SW480 (cell line): ENCODE measurements at places on chromosomes 13 and 19.
A peak's percentile ranks its signal among the peaks of the same experiment; 100 is the strongest.

GRCh38 chr19:28437390-28438346 is 775.3 kb downstream of the UQCRFS1 start:
- no peak for DNase-seq

GRCh38 chr19:14566712-14567077 is 5.2 kb downstream of the NDUFB7 start:
- no peak for DNase-seq

- DNase-seq = no peak
These were observed 155.0 kb upstream of the SOX1 start for GRCh38 chr13:111911754-111912452.

DNA sequence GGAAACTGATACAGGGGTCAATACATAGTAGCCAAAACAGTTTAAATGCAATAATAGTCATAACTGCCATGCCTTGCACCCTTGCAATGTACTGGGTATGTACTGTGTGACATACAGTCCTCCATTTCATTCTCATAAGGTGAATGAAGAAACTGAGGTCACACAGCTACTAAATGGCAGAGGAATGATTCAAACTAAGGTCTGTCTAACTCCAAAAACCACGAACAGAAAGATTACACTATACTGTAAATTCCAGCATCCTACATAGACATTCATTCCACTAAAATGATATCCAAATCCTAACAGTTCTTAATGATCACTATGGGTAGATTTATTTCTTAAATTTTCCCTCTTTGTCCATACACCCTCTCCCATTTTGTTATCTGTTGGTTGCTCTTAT is 238.1 kb upstream of the SERP2 start:
- DNase-seq = no peak

GRCh38 chr13:111328574-111329410 is 8.3 kb downstream of the TEX29 start:
- no peak for DNase-seq

DNA sequence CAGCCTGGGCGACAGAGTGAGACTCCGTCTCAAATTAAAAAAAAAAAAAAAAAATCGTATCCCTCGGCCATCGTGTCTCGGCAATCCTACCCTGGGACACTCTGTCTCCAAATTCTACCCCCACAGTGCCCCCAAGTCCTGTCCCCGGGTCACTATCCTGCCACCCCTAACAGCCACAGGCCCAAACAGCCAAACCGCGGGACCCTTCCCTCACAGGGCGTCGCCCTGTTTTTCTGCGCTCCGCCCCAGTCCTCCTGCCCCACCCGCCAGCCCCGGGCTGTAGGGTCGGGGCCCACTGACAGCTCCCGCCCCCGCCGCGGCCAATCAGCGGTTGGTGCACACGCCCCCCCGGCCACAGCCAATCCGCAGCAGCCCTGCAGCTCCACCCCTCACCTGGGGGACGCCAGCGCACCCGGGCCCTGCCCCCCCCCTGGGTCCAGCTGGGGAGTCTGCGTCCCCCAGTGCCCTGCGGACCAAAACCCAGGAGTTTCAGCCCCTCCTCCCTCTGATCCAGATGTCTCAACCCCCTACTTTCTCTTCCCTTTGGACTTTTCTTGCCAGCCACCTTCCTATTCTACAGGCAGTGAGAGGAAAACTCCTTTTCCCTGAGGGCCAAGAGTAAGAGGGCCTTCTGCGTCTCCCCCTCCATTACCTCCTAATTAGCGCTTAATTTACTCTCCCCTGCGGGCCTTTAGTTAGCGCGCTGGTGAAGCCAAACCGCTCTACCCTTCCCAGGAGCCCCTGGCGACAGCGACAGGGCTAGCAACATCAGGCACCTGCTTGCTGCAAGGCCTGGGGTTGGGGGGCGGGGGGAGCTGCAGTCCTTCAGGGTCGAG is 1.5 kb upstream of the BCAT2 start:
- peak; percentile 72 for DNase-seq

DNA sequence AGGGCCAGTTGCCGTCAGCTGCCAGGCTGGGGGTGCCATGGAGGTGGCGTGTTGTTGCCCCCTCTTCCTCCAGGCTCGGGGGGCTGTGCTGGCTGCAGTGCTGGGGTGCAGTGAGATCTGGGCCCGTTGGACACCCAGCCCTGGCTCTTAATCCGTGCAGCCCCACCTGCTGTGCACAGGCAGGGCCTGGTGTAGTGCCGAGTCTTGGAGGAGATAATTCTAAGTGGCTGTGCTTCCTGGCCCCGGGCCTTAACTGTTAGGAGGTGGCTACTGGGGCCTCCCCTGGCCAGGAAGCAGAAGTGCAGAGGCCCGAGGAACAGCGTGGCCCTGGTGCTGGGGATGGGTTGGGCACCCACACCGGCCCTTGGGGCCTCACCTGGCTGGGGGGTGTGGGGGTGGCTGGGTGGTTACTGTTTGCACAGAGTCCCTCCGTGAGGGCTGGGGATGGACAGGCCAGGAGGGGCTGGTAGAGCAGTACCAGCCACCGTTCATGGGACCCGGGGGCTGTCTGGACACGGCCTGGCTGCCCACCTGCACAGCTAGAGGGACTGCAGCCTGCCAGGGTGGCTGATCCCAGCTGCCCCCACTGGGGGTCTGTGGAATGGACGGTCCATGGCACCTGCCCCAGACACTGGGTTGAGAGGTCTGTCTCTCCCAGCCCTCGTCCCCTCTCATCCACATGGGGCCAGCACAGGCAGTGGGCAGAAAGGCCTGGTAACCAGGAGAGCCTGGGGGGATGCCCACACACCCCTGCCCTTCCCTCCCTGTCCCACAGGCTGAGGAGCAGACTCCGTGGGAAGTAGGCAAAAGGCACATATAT is 3.3 kb downstream of the GPX4 start:
- no peak for DNase-seq

DNA sequence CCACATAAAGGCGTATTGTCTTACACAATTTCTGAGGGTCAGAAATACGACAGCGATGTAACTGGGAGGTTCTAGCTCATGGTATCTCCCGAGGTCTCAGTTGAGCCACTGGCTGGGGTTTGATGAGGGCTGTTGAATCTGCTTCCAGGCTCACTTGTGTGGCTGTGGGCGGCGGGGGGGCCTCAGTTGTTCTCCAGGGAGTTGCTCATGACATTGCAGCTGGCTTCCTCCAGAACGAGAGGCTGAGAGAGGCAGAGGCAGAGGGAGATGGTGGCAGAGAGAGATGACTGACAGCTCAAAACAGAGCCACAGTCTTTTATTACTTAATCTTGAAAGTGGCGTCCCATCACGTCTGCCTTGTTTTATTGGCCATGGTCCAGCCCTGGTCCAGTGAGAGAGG is 6.2 kb upstream of the NLRP5 start:
- no peak for DNase-seq

- DNase-seq = no peak
These were observed 360.9 kb downstream of the SLITRK5 start for GRCh38 chr13:88031980-88032559.

DNA sequence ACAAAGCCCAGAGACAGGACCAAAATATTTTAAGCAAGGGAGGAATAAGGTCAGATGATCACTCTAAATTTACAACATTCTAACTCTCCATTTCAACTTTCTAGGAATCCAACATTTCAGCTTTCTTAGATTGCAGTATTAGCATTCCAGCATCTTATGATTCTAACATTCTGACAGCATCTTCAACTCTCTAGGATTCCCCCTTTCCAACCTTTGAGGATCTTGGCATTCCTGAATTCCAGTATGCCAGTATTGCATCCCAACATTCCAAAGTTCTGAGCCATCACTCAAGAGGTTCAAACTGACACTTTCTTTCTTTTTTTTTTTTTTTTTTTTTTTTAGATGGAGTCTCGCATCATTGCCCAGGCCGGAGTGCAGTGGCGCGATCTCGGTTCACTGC is 13.8 kb downstream of the TGFB1 start:
- DNase-seq = no peak

DNA sequence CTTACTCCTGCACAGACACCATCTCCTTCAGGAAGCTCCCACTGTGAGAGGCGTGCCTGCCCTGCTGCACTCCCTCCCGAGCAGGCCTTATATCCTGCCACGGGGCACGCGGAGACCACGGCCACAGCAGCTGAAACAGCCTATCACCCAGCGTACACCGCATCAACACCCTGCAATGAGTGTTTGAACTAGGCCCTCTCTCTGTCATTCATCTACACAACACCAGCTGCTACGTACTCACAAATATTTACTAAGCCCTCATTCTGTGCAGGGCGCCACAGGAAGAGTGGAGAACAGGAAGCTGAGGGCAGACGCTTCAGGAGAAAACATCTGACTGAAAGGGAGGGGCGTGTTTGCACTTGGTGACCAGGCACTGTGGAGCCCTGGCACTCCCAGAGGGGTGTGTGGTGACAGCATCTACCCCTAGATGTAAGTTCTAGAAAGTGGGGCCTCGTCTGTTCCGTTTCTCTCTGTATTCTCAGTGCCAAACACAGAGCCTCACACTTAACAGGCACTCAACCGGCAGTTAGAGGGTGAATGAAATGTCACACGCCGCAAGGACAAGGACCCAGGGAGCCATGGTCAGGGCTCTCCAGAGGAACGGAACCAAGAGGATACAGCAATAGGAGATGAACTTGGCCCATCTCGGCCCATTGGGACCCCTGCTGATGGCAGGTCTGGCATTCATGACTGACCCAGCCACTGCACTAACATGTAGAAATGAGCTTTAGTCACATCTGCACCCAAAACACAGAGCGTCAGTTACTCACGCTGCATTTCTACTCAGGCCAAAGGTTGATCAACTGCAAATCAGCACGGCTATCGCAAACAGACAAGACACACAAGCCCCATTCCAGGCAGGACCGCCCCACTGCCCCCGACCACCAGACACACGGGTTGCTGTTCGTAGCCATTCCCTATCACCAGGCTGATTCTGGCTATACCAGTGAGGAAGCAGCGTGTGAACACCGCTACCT is 15.7 kb downstream of the RANBP3 start:
- DNase-seq = peak; percentile 27

- no peak for DNase-seq
These were observed 9.4 kb downstream of the ARMC6 start for GRCh38 chr19:19042732-19043280.

DNA sequence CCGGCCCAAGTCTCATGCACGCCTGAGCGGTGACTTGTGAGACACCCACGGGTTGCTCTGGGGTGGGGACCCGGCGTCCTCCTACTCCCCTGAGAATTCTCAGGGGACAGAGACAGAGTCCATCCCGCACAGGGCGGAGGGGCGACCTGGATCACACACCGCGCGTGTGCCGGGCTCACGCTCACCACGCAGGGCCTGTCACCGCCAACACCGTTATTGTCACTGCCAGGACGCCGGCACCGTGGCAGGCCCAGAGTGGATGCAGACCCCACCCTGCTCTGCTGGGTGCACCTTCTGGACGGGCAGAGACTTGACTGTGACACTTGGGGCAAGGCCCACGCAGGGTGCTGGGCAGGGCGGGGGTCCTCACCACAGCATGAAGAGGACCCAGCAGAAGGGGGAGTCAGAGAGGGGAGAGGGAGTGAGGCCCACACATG is 16.2 kb downstream of the MOB3A start:
- DNase-seq = no peak

DNA sequence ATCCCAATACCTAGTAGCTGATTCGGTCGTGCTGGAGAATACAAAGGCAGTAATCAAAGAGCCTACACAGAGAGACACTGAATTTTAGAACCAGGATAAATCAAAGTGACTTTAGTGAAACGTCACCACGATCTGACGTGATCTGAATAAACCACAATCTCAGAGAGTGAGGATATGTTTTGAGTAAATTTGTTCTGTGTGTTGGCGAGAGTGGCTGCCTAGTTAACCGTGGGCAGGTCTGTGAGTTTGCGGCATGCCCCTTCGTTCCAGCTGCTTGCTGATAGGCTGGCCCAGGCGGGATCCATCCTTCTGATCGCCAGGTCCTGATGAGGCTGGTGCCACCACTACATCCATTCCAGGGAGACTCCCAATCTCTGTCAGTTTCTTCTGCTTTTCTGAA is 40.4 kb downstream of the LRCH1 start:
- DNase-seq = no peak

DNA sequence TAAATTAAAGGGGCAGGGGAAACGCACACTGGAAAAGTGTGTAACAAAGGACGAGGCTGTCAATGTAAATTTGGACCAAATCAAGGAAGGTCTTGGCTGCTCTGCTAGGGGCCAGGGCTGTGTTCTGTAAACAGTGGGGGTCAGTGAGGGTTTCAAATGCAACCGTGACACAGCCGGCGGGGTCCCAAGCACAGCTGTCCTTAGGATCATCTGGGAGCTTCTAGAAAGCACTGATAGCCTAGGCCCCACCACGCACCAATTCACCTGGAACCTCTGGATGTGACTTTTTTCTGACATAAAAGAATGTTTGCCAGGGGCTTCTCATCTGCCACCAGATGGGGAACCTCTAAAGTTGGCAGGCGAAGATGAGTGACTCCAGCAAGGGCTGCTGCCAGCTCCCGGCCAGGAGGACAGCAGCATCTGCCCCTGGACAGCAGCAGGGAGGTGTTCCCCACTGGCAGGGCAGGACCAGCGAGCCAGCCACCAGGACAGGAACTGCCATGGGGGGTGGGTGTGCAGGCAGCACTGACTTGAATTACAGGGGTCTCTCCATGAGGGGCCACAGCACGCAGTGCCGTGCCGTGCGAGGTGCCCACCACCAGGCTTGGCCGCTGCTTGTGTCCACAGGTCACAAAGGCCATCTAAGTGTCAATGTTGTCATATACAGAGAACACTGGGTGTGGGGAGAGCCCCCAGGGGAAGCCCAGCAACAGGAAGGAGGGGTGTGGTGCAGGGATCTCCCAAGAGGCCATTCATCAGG is 87.5 kb downstream of the SOX1 start:
- no peak for DNase-seq

DNA sequence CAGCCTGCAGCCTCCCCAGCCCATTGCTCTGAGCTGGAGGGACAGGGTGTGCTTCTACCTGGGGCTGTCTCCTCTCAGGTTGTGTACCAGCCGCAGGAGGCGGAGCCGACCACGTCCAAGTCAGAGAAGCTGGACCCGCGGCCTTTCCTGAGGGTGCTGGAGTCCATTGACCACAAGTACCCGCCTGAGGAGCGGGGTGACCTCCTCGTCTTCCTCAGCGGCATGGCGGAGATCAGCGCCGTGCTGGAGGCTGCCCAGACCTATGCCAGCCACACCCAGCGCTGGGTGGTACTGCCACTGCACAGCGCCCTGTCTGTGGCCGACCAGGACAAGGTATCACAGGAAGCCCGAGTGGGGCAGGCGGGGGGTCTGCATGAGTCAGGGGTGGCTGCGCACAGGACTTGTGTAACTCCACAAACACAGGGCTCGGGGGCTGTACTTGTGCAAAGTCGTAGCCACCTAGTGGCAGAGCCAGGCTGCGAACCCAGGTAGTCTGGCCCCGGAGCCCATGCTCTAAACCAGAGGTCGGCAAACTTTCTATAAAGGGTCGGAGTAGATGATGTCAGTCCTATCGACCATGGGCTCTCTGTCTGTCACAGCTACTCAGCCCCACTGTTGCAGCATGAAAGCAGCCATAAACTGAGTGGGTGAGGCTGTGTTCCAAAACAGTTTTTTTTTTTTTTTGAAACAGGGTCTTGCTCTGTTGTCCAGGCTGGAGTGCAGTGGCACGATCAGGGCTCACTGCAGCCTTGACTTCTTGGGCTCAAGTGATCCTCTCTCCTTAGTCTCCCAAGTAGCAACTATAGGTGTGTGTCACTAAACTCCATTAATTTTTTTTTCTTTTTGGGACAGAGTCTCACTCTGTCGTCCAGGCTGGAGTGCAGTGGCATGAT is 8.9 kb downstream of the DHX34 start:
- no peak for DNase-seq
